ENCODE measurements at places on chromosomes 6 and 20. TPM values are rescaled to one million over a fixed set of nuclear protein-coding genes. Genes with fewer than 3 reads are reported as not detected.

AVP gene
- not detected for total RNA-seq

CCN6 gene
- not detected for total RNA-seq

PTGIS gene
- not detected for total RNA-seq

SLC22A7 gene
- total RNA-seq, result not detected

GABRR1 gene
- not detected for total RNA-seq

TNFAIP3 gene
- total RNA-seq, result 22.4 TPM

SLC22A3 gene
- 47.2 TPM for total RNA-seq

PROKR2 gene
- not detected for total RNA-seq

EEF1A2 gene
- 146 TPM for total RNA-seq

PERP gene
- total RNA-seq, result 75.6 TPM

CTAGE9 gene
- not detected for total RNA-seq

TFEB gene
- 8.7 TPM for total RNA-seq

Measured in A549 treated with Hydrocortisone at 1 μM for 4 hours (cell line).